ENCODE measurements at places on chromosomes 7 and 10.

DNA sequence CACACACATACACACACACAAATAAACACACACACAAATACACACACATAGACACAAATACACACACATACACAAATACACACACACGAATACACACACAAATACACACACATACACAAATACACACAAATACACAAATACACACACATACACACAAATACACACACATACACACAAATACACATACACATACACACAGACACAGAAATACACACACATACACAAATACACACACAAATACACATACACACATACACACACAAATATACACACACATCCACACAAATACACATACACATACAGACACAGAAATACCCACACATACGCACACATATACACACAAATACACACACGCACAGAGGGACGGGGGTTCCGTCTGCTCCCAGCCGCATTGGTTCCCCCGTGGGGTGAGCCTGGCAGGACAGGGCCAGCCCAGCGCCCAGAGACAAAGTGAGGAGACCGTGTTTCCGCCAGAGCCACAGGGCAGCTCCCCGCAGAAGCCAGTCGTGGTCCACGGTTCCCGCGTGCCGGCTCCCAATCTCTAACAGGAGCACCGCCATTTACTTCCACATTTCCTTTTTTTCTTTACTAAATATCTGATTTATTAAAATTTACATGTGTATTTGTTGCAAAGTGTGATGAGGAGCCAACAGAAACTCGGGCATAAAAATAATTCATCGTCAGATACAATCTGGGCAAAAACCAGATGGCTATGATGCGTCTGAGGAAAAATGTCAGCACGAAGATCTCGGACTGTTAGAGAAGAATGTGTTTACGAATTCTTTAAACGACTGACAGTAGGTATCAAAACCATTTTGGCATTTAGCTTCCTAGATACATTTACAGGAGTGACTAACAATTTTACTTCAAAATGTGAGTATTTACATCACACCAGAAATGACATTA is 3.1 kb upstream of the KNDC1 start:
- no peak for DNase-seq

- DNase-seq, result no peak
These were observed 456 bp downstream of the PGAM2 start for GRCh38 chr7:44064791-44065430.

DNA sequence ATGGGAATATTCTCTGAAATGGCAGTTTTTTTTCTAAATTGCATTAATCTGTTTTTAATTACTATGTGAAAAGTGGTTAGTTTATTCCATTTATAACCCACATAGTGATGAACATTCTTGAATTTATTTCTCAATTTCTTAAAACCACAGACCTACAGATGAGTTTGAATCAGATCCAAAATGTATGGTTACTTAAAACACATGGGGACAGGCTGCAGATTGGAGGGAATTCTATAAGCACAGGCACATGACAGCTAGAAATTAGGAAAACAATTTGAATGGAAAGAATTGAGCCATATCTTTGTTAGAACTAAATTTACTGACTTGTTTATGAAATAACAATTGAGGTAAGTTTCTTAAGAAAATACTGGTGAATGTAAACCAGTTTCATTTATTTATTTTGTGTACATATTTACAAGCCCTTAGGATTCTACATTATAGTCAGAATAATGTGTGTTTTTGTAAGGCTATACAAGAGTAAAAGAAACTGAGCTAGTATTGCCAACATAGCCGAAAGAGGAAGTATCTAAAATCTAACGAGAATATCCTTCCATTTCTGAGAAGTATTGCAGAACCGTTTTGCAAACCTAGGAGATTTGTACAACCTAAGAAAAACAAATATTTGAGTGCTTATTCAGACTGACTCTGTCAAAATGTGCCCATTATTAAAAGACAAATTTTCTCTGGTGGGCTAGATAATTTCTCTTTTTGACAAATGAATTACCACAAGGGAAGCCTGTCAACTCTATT is 434.3 kb upstream of the SEMA3D start:
- DNase-seq, result no peak

GRCh38 chr7:2529161-2530070 is 9.8 kb downstream of the LFNG start:
- no peak for DNase-seq

- DNase-seq, result no peak
These were observed 51.4 kb downstream of the ZRANB1 start for GRCh38 chr10:124993345-124993708.
